Cardiac fibroblast (primary cell): ENCODE measurements at places on chromosomes 5 and 9.

DNA sequence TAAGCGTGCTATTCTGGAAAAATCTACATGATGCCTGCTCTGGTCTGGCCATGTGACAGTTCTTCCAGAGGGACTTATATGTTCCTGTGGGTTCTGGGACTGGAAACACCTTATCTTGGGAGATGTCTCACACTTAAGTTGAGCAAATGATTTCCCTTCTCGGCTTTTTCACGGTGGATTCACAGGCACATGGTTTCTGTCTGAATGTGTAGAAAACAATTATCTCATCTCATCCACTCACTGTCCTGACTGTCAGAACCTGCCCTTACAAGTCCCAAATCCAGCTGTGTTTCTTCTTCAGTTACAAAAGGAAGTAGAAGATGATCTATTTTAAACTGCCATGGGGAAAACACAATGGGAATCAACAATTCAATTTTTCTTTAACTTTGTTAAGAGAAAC lies 184.0 kb downstream of the SYK start:
- DNase-seq, result no peak

- DNase-seq, result peak; percentile 88
These were observed 27.1 kb upstream of the SLC6A19 start for GRCh38 chr5:1174122-1174936.

GRCh38 chr5:14593326-14594021 lies 11.9 kb downstream of the OTULINL start:
- no peak for DNase-seq

DNA sequence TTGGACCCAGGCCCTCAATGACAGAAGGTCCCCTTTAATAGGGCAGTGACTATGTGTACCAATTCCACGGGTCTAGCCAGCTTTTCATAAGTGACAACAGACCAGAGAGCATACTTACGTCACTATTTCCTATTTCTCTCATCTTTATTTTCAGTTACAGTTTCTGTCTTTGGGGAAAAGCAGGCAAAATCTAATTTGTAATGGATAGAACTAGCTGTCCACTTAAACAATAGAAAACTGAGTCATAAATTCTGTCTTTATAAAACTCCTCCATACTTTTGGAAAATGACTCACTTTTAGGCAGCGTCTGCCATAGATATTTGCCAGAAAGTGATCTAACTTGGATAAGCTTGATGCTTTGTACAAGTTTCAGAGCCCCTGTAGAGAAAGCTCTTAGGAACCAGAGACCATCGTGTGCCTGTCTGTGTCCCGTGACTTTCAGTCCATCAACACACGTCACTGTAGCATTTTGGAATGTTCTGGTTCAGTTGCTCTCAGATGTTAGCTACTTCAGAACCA lies 101.9 kb downstream of the F2RL2 start:
- peak; percentile 84 for DNase-seq

DNA sequence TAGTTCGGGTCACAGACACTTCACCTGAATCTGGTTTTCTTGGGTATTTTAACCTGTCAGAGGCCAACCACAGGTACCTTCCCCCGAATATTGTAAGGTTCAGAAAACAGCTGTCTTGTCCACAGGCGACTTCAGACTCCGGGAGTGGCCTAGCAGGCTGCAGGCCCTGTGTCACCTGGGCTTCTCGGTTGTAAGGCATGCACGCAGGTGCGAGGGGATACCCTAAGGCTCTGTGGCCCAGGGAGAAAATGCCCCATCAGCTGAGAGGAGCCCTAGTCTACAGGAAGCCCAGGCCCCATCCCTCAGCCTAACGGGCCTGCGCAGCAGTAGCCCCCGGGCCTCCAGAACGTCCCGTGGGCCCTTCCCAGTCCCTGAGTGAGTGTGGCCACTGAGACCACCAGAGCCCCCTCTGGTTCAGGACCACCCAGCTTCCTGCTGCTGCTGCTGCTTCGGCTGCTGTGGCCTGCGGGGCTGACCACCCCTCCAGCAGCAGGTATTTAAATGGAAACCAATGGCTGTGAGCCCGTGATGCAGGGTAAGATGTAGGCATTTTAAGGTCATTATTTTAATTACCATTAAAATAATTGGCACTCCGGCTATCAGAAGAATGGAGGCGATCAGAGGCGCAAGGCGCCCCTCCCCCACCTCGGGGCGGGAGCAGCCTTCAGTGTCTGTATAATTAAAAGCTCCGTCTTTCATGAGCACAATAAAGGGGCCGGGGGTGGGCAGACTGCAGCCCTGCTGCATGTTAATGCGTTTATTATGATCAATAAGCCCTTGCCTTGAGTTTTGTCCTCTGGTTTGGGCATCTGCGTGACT lies 65.4 kb downstream of the PSMB7 start:
- DNase-seq, result no peak
